ENCODE measurements at places on chromosomes 12 and 14.

- DNase-seq = no peak
These were observed 49.9 kb downstream of the MAP3K9 start for GRCh38 chr14:70759398-70759797.

- DNase-seq = no peak
These were observed 5.4 kb upstream of the MRPS35 start for GRCh38 chr12:27705263-27705662.

- no peak for DNase-seq
These were observed 385.8 kb downstream of the MED13L start for GRCh38 chr12:115891556-115892164.

DNA sequence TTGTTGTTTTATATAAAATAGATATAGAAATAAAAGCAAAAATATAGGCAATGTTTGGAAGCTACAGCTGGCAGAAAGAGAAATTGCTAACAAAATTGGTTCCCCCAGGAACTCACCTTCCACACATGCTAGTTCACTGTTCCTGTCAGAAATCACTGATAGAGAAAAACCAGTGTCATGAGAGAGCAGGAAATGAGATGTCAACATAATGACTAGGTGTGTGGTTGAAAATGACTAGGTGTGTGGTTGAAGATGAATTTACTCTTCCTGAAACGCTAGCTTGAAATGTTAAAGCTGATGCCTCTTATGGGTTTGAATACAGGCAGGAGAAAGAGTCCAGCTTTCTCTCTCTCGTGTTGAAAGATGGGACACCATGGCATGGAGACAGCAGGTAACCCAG lies 216.3 kb downstream of the C12orf42 start:
- DNase-seq = no peak

DNA sequence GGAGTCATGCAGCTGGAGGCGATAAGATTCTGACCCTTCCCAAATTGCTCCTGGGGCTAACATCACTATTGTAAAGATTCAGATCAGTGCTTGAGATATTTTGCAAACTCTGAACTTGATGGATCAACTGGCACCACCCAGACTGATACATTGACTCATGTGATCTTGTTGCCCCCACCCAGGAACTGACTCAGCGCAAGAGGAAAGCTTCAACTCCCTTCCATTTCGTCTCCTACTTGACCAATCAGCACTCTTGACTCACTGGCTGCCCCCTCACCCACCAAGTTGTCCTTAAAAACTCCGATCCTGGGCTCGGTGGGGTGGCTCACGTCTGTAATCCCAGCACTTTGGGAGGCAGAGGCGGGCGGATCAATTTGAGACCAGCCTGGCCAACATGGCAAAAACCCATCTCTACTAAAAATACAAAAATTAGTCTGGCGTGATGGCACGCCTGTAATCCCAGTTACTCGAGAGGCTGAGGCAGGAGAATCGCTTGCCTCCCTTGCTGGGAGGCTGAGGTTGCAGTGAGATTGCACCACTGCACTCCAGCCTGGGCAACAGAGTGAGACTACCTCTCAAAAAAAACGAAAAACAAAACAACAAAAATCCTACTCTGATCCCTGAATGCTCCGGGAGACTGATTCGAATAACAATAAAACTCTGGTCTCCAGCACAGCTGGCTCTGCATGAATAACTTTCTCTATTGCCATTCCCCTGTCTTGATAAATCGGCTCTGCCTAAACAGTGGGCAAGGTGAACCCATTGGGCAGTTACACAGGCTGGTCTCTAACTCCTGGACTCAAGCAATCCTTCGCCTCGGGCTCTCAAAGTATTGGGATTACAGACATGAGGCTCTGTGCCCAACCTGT lies 9.8 kb upstream of the ARF6 start:
- DNase-seq = peak; percentile 80

DNA sequence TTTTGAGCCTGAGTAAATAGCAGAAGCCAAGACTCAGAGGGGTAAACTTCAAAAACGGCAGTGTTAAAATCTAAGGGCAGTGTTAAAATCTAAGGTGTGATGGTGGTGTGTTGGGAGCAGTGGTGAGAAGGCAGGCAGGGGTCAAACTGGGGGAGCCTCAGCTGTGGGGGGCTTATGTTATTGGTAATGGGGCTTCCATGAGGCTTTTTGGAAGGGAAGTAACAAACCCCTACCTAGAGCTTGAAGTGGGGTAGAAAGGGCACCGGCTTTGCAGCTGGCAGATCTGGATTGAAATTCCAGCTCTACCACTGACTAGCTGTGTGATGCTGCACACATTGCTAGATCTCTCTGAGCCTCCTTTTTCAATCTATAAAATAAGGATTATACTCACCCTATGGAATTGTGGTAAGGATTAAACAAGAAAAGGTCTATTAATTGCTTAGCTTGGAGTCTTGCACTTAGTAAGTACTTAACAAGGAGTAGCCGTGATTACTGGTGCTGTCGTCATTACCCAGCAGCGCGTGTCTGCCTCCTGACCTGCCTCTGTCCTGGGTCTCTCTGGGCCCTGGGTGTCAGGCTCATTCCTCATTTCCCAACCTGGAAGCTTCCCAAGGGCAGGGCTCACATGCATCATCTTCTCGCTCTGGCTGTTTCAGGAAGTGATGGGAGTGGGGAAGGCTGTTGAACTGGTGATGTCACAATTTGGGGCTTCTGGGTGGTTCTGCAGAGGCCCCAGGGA lies 18.5 kb upstream of the KRT80 start:
- DNase-seq = peak; percentile 55

DNA sequence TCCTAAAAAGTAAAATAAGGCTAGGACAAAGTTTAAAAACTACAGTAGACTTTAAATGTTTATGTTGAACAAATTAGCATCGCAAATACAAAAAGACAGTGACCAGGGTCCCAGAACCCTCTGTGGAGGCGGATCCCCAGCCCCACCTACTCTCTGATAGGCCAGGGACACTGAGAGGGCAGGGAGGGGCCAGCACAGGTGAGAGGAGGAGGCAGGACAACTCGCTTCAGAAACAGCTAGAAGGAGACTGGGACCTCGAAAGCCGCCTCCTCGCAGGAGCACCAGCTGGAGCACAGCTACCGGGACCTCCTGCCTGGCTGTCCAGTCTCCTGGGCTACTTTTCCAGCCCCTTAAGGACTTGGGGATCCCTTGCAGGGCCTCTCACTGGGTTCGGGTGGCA lies 992 bp downstream of the DNAH10 start:
- no peak for DNase-seq

DNA sequence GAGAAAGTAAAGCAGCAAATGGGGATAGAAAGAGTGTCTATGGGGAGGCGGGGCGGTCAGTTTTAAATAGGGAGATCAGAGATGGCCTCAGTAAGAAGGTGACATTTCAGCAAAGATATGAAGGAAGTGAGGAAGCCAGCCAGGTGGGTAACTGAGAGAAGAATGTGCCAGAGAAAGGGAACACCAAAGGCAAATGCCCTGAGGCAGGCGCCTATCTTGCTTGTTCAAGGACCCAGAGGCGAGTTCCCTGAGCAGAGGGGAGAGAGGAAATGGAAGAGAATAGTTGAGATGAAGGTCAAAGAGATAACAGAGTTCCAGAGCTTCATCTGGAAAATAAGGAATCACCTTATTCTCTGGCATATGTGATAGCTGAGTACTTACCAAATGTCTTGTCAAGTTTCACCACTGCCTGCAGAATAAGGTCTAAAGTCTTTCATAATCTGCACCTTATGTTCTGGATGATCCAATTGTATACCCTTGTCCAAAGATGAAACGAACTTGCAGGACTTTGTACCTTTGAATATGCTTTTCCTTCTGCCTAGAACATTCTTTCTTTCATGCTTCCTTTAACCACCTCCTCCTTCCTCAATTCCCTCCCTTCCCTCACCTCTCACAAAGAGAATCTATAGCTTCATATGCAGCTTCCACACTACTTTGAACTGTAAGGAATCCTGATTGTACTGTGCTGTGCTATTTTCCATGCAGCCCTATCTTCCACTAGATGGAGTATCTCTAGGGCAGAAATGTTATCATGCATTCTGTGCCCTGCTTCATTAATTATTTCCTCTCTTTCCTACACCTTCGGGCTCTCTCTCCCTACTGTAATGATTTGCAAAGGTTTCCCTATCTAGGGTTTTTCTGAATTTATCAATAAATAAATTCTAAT lies 38.5 kb downstream of the GNPTAB start:
- no peak for DNase-seq

DNA sequence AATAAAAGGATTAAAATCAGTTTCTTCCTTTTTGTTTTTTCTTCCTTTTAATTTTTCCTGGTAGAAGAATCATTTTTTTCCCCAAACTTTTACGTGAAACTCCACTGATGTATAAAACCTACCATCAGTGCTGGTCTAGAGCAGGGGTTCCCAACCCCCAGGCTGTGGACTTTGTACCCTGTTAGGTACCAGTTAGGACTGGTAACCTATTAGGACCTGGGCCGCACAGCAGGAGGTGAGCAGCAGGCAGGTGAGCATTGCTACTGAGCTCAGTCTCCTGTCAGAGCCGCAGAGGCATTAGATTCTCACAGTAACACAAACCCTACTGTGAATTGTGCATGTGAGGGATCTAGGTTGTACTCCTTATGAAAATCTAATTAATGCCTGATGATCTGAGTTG lies 10.1 kb downstream of the SMCO2 start:
- DNase-seq = no peak

- no peak for DNase-seq
These were observed 23.6 kb downstream of the RASSF3 start for GRCh38 chr12:64633940-64634337.

- no peak for DNase-seq
These were observed 137.7 kb upstream of the NEDD1 start for GRCh38 chr12:96769400-96769799.

DNA sequence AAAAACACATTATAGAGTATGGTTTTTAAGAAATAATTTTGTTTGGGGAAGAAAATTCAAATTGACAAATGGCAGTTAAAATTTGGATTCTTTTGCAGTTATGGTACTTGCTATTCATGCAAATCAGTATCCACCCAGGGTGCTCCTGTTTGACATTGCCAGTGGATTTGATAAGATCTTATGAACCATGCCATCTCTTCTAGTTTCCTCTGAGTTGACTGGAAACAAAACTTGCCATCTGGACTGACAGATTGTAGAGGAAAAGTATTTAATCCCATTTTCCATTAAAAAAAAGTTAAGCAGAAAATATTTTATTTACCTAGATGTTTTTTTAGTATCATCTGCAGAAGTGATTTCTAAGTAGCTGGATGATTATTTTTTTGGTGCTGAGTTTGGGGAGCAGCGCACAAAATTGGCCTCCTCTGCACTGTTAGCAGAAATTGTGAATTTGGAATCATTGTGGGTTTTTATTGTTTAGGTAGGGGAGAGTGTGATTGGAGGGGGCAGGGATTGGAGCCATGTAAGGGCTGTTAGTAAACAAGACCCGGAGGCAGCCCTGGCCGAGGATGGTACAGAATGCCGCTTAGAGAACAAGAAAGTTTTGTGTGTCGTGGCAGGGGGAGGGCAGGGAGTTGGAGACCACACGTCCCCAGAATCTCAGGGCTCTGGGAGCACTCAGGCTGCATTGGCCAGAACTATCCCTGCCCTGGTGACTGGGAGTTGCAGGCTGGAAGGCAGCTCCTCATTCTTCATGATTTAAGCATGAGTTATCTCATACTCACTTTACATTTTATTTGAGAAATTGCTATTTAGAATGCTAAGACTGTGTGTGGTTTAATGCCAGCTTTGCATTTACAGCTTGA lies 56.6 kb downstream of the WDR20 start:
- DNase-seq = no peak

DNA sequence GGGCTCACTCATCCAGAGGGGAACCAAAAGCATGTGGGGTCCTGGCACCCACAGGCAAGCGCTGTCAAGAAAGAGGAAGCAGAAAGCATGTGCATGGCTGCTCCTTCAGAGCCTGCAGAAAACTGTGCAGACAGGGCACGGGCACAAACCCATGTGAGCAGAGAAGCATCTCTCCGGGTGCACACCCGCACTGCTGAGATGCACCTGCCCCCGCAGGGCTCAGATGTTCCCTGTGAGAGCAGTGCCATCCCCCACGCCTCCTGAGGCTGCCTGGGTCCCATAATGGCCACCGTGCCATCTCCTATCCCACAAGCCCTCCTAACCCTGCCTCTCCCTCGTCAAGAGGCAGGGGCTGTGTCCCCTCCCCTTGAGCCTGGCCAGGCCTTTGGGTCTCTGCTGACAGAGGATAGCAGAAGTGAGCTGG lies 32.3 kb upstream of the INF2 start:
- peak; percentile 63 for DNase-seq

DNA sequence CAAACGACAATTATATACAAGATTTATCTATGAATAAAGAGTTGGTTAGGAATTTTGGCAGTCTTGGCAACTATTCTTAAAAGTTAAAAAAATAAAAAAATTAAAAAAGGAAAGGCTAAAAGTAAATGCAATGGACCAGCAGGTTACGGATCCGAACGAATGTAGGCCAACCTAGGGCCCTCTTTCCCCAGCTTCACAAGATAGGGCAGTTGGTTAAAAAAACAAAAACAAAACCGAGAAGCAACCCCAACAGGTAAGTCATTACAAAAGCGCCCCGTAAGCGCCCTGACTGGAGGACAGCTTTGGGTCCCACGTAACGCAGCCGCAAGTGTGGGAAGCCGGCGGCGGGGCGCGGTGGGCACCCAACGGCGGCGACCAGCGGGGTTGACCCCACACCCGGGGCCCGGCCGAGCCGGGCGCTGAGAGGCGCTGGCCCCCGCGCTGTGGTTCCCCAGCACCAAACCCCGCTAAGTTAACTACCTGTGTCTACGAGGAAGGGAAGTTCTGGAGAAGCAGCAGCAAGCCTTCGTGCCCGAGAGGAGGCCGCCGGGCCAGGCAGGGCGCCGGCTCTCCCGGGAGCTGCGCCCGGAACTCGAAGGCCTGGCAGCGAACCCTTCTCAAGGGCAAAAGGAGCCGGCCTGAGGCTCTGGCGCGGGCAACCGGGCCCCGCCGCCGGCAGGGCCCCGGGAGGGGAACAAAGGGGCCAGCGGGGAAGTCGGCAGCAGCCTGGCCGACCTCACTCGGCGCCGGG lies 882 bp downstream of the HECTD1 start:
- peak; percentile 38 for DNase-seq

All from inflammatory macrophage treated with lipopolysaccharide for 4 hours (primary cell).